ENCODE measurements at places on chromosomes 3 and 15. TPM values are rescaled to one million over a fixed set of nuclear protein-coding genes. Genes with fewer than 3 reads are reported as not detected.

Gene TMEM108
- total RNA-seq = 1.3 TPM

Gene CLDN18
- not detected for total RNA-seq

DNA sequence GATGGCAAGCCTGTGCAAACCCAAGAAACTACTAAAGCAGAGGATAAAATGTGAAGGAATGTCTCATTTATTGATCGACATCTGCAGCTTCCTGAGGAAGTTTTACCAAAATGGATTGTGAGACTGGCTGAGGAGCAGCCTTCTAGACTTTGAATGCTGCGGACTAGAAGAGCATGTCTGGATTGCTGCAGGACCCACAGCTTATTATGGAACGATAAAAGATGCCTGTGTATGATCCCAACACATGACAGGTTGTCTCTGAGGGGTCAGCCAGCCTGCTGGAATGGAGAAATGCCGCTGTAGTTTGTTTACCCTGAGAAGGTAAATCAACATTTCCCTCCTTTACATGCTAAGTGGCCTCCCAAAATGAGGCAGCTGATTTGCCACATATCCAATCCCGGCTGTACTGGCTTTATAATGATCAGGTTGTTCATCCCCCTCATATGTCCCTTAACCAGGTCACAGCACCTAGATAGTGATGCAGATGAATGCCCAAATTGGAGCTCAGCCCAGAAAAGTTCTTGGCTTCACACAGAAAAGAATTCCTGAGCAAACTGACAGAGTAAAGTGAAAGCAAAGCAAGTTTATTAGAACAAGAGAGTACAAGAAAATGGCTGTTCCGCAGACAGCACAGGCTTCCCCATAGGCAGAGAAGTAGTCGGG is 63.9 kb downstream of the IL12A start:
- DNase-seq = no peak

- DNase-seq = no peak
Measured at GRCh38 chr3:69409011-69409410, 23.1 kb upstream of the FRMD4B start.

Gene ZNF609
- total RNA-seq = 43.9 TPM

DNA sequence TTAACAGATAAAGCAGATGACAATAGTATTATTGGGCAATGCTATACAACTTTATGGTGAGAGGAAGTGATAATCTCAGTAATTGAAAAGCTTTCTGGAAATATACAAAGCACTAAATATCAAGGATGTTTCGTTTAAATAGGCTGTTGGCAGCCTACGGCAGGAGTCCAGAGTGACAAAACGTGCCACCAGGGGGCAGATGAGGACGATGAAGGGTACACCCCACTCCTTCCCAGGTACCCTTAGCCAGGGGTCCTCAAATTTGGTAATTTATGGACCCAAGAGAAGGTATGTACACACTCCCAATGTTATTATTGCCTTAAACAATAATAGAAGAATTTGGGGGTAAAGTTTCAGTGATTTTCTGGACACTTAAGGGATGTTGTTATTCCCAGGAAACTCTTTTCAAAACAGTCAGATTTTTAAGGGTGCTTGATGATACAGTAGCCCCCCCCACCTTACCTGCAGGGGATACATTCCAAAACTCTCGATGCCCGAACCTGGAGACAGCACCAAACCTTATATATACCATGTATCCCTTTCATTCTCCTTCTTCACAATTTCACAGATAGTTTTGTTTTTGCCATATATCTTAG is 1.4 kb upstream of the MAGEL2 start:
- DNase-seq = no peak

- DNase-seq = peak; percentile 84
Measured at GRCh38 chr3:37556789-37557301, 304.8 kb upstream of the CTDSPL start.

Gene TRPC1
- 7.1 TPM for total RNA-seq

DNA sequence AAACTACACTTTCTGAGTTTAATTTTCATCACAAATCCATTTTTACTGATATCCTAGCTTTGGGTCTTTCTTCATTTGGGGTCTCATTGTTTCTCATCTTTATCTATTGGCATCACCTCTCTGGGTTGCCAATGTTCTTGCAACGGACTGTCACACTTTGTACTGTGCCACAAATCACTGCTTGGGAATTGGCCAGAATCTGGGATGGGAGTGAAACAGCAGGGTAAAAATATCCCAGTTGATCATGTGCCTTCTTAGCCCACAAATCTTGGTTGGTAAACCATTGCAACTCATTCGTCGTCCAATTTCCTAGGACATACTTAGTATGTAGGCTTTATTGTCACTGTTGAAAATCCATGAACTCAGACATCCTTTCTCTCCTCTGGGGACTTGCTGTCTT is 698.5 kb downstream of the OTOL1 start:
- no peak for DNase-seq

- DNase-seq = peak; percentile 70
Measured at GRCh38 chr3:4656059-4656458, 162.9 kb downstream of the ITPR1 start.

DNA sequence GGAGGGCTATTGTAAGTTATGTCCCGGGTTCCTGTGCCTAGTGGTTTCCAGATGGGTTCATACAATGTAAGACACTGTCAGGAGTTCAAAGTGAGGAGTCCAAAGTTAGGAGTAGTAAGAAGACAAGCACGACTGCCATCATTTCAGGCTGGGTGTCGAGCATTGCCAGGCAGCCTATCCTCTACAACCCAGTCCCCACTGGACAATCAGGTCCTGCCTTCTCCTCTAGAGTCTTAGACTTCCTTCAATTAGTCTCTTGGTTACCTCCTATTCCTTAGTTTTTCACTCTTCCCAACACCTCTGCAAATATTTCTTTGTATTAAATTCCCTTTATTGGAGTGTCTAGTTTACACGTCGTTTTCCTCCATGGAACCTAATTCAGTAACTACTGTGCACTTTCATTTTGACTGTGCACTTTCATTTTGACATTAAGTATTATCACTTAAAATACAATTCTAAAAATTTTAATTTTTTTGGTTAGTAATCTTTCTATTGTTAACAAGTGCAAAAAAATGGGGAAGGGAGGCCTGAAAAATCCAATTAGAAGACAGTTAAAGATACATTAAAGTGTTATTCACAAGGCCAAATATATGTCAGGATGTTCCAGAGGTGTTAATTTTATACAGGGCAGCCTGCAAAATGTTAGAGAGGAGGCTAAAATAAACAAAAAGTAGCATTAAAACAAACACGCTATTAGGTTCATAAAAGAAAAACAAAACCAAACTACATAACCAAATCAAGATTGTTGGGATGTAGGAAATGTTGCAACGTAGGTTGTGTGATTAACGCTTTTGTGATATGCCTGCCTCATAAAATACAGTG is 155.3 kb downstream of the TBL1XR1 start:
- no peak for DNase-seq

DNA sequence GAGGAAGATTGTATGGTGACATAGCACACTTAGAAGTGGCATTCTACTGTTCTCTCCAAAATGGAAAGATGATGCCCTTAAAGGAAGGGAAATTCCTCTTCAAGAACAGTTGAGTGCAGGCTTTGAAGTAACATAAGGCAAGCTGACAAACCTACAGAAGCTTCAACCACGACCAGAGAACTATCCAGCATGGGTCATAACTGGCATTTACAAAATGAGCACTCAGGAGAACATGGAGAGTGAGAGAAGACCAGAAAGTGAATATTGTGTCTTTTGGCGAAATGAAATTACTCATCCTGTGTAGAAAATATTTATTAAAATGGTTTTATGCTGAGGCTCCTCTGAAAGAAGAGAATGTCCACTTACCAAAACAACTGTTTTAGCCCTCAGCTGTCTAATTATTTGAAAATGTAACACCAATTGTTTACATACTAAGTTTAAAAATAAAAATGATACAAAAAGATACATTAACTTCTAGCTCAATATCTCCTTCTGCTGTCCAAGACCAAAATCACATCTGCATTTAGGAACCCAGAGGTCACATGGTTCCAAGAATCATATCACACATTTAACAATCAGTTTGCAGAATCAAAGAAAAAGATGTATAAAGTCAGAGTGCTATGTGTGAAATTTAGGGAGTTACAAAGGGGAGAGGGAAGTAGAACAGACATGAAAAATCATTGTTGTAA is 216.9 kb downstream of the ATP8B4 start:
- no peak for DNase-seq

DNA sequence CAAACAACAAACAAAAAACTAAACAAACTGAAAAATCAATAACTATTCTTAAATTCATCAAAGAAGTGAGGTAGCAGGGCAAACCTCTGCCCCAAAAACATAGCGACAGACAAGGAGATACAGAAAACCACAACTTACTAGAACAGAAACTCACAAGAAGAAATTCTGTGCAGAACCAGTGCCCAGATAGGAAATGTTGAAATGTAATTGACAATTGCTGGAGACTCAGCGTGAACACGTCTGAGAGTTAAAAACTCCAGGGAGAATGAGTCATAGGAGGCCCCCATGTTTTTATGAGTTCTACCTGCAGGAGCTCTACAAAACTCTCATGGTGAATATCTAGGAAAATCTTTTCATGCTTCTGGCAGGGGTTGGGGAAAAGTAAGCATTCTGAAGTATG is 95.5 kb upstream of the SETMAR start:
- no peak for DNase-seq

DNA sequence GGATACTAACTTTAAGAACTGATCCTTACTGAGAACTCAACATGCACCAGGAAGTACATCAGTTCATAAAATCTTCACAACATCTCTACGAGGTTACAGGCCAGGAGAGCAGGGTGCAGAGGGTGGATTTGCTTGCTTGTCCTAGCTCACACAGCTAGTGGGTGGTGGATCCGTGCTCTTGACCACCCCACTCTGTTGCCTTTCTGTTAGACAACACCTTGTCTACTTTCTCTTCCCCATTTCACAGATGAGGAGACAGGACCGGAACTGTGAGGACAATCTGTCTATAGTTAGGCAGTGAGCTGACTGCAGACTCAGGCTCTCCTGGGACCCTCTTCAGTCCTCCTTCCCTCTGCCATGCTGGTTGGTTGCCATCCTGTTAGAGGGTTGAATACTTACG is 221.7 kb upstream of the TLE3 start:
- DNase-seq = no peak

Gene ZNF620
- total RNA-seq = 6.0 TPM

DNA sequence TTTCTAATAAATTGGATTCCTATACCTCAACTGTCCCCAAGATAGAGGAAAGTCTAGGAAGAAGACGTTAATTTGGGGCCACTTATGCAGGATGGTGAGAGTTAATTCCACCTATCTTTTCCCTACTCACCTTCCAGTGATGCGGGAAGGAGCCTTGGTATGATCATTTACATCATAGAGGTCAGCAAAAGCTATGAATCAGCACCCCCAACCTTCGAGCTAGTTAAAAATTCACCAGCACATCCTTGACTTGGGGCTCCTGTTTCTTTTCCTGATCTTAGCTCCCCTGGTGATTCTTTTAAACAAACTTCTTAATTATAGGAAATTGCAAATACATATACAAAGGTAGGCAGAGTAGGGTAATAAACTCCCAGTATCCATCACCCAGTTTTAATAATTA is 366.6 kb downstream of the SOX2 start:
- no peak for DNase-seq

GRCh38 chr15:84938726-84939125 is 42.9 kb upstream of the PDE8A start:
- DNase-seq = no peak

Gene CPN2
- 0.47 TPM for total RNA-seq

DNA sequence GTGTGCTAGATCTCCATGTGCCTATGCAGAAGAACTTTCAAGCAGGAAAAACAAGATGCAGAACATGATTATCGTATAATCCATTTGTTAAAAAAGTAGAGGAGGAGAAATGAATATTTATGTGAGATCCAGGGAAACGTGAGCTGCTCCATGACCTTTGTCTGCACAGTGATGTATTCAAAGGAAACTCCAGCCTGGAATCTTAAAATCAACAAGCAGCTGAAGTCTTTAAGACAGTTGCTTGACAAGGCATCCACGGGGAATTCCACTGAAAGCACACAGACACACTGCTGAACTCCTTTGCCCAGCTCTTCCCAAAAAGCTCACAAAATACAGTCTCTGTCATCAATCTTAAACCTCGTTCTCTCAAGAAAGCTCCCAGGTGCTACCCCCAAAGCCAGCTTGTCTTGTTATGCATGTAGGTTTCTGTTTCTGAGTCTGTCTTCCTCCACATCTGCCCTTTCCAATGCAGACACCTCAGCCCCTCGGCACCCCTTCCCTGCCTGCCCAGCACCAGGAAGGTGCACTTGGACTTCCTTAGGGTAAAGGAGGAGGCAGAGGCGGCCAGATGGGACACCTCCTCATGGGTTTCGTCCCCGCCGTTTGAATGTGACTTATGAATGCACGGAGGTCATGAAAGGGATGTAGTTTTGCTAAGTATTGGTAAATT is 28.7 kb downstream of the LRRK1 start:
- no peak for DNase-seq

DNA sequence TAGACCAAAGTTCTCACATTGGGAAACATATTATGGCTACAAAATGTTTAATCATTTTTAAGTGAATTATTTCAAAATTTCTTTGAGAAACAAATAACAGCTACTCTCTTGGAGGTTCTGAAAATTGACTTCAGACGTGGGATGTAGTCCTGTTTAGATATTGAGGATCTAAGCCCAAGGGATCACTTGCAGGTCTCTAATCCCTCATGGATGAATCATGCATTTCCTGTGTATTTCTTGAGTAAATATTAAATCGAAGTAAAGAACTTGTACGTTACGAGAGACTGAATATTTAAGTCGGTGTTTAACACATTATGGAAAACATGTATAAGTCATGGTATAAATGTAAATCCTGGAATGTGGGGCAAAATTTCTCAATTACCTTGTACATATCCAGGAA is 119.8 kb downstream of the EPHA3 start:
- DNase-seq = no peak

All from spleen (tissue), 13 donors.